ENCODE measurements at places on chromosomes 16 and 17.

GRCh38 chr17:77717941-77718668, 240.4 kb upstream of the TNRC6C start:
- DNase-seq = no peak

GRCh38 chr17:42177684-42178083, 3.3 kb downstream of the KCNH4 start:
- DNase-seq = no peak

- DNase-seq = no peak
Observed at GRCh38 chr16:78291604-78292003, 192.2 kb downstream of the WWOX start.

GRCh38 chr17:5536866-5537650, 47.3 kb downstream of the NLRP1 start:
- peak; percentile 24 for DNase-seq

GRCh38 chr16:55588799-55589198, 22.3 kb downstream of the CAPNS2 start:
- no peak for DNase-seq

GRCh38 chr16:19926449-19927390, 42.1 kb upstream of the GPRC5B start:
- DNase-seq = peak; percentile 78

DNA sequence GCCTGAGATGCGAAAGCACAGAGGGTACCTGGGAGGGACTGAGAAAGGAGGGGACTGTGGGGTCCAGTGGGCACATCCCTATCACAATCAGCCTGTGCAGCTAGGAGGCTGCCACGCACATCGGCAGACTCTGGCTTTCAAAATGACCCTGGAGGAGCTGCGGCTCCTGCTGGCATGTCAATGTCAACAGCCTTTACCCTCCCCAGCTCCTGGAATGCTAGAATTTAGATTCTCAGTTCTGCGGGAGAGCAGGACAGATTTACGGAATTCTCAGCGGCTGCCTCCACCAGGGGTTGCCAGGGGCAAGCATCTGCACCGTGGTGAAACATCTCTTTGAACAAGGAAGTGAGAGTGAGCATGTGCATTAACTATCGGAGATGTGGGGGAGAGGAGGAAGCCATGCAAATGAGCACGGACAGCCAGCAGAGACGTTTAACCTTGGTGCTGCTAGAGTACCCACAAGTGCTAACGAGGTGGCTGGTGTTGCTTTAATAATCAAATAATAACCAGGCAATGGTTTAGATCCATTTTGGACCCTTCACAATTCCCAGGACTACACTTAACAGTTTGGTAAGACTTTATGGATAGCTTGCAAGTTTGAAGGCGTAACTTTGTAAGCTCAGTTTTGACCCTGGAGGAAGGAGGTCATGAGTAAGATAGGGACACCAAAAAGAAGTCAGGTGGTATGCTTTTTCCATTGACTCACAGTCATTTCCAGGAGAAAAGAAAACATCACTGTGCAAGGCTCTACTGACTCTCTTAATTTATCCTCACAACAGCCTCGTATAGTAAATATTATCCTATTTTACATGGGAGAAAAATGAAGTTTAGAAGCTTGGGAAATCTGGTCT, 54.1 kb downstream of the XYLT1 start:
- DNase-seq = peak; percentile 27
